Stimulated activated CD8-positive, alpha-beta memory T cell treated with anti-CD3 and anti-CD28 coated beads, Interleukin-7, amount 100 ng/mL, for 1 hour (primary cell): ENCODE measurements at places on chromosomes 1 and 21.

DNA sequence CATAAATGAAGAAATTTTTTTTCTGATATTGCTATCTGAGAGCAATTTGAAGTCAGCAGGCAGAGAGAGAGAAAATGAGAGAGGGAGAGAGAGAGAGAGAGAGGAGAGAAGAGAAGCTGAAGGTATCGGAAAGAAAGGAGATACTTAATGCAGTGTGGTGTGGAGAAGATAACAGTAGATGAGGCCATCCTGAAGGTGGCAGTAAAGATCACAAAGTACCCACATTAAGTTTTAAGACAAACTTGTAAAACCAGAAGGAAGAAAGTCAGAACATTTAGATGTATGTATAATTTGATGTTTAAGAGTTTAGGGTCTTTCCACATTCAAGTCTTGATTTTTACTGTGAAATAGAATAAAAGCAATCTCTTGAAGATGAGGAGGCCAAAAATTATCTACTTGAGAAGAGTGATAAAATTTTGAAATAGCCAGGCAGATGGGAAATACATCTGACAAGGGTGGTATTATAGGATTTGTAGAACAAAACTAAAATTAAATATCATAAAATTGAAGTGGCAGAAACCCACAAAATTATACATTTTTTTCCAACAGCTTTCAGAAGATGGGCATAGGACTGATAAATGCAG, 1753.4 kb downstream of the MRPL39 start:
- DNase-seq, result no peak

DNA sequence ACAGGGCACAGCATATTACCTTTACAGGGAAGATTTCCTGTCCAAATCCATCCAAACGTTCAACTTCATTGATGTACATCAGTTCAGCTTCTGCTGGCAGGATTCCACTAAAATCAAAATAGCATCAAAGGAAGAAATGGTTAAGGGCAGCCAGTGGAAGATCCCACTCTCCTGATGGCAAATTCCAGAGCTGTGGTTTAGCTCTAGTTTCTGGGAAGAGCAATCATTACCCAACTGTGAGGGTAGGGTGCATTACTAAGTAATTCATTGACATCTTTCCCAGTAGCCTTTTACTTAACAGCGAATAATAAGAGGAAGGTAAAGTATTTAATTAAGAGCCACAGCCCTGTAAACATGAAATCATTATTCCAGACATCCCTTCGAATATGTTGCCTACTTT, 120.7 kb downstream of the SMYD2 start:
- DNase-seq, result no peak

DNA sequence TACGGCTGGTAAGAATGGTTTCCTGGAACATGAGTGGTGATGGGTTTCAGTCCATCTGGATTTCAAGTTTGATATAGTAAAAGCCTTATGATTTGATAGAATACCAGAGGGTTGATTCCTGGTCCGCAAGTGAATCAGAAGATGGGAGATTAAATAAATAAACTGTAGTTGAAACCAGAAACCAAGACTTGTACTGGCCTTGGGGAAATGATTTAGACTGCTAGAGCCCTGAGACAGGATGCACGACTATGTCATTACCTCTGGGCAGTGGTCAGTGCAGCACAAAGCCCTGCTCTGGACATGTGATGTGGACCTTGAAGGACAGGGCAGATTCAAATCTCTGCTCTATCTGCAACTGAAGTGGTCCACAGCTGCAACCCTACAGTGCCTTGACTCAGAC, 15.6 kb upstream of the FMOD start:
- no peak for DNase-seq

DNA sequence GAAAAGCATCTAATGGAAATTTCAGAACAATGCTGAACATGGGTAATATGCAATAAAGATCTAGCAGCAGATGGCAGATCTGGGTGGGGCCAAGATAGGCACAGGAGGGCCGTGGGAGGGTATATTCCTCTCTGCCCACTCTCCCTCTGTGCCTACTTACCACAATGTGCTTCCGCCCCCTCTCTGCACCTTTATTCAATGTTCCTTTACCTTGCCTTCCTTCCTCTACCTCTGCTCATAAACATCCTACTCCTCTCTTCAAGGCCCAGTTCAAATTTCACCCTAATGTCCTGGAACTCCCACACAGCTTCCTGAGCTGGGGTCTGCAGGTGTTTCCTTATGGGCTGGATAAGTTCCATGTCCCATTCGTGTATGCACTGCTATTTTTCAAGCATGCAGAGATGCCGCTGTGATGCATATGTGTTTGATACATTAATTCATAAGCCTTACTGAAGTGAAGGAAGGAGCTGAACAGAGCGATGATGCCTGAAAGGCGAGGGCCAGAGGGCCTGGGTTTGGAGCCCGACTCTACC, 65.6 kb upstream of the EDEM3 start:
- no peak for DNase-seq

DNA sequence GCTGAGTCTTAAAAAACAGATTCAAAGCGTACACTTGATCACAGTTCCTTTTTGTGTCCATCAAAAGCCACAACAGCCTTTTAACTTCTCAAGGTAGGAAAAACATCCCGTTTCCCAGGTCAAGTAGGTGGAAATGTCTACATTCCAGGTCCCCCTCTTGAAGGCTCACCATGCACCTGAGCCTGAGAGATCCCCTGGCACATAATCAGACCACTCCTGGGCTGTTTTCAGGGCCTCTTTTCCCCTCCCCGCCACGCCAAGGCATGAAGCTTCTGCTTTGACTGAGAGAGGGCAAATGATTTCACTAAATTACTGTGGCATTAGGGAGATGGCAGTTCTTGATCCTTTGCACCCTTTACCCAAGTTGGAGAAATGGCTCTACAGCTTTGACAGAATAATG, 21.7 kb downstream of the CNN3 start:
- no peak for DNase-seq

- no peak for DNase-seq
These were observed 124.3 kb downstream of the VAV3 start for GRCh38 chr1:107840725-107841124.
